Activated CD8-positive, alpha-beta T cell treated with anti-CD3 and anti-CD28 coated beads for 36 hours (primary cell): ENCODE measurements at places on chromosomes 1 and 21. TPM values are rescaled to one million over a fixed set of nuclear protein-coding genes. Genes with fewer than 3 reads are reported as not detected.
A peak's percentile ranks its signal among the peaks of the same experiment; 100 is the strongest.

DNA sequence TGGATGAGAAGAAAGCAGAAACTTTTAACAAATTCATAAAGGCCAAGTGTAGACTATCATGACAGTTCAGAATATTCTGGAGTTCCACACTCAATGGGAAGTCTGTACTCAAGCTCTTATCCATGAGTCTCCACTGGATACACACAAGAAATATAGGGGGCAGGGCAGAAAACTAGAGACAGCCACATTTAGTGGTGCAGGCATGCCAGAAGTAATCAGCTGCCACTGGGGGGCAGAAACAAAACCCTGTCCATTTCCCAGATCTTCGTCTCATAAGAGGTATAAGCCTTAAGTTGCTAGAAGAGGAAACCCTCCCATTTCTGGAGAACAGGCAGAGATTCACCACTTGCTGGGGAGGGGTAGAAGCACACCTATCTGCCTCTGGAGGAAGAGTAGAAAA lies 166.8 kb upstream of the GALNT2 start:
- DNase-seq, result no peak

DNA sequence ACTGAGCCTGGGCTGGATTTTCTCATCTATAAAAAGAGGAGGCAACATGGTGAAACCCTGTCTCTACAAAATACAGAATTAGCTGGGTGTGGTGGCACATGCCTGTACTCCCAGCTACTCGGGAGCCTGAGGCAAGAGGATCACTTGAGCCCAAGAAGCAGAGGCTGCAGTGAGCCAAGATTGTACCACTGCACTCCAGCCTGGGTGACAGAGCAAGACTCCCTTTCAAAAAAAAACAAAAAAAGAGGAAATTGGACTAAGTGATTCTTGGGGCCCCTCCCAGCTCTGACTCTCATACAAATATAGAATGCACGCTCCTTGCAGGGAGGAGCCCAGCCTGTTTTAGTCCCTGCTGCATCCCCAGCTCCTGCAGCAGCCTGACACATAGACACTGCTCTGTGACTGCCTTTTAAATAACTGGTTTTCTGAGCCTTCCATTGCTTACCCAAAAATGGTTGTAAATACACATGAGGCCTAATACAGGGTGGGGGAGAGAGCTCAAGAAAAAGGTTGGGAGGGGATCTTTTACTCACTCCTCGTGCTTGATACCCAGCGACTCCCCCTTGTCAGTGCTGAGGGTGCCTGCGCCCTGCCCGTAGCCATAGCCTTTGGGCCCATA lies 17.2 kb downstream of the CSRP1 start:
- DNase-seq, result no peak

DNA sequence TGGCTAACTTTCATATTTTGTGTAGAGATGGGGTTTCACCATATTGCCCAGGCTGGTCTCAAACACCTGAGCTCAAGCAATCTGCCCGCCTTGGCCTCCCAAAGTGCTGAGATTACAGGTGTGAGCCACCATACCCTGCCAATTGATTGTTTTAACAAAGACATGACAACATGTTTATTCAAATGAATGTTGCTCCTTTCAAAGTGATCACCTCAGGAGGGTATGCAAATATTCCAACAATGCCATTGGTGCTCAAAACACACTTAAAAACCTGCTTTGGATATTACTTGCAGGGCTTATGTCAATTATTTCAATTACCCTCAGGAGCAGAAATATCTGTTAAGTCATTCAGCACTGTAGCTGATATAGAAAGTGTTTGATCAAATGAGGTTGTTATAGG lies 7.9 kb downstream of the LAX1 start:
- no peak for DNase-seq

GRCh38 chr1:114702737-114703136 lies 7.4 kb upstream of the AMPD1 start:
- no peak for DNase-seq

DNA sequence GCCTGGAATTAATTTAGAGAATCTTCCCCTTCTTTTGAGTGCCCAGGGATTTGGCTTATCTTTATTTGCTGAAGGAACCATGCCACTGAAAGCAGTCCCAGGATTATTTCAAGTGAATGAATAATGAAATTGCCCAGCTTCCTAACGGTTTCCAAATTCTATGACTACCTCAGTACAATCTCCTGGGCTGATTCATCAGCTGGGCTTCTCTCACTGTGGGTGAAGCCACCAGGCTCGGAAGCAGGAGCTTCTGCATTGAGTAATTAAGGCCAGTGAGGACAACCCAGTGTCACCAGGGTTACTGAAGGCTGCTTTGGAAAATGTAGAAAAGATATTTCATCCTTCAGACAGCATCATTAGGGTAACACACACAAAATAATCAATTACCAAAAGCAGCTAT lies 169.8 kb downstream of the DAB1 start:
- DNase-seq, result no peak

GRCh38 chr1:216456682-216457081 lies 33.4 kb upstream of the USH2A start:
- DNase-seq, result no peak

DNA sequence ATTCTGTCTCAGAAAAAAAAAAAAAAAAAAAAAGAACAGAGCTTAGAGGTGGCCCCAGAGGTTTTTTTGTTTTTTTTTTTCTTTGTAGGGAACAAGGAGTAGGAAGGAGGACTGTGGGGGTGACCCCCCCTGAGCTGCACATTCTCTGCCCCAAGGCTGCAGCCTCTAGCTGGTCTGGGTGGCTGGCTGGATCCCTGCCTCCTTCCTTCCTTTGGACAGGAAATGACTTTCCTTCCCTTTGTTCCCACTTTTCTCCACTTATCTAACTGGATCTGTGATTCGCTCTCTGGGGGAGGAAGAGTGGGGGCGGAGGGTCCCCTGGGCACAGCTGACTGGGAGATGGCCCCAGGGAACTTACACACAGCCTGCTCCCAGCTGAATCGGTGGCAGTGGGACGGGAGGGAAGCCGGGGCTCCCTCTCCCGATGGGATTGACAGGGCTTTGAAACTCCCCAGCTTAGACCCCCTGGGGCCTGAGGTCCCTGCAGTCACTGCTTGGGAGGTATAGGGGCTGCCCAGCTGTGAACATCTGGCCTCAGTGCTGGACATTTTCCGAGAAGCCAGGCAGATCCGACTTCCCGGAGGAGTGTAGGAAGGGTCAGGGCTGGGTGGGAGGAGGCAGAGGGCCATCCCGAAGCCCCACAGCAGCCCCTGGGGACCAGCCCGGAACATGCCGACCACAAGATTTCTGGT lies 2.1 kb downstream of the FBLIM1 start:
- no peak for DNase-seq

DNA sequence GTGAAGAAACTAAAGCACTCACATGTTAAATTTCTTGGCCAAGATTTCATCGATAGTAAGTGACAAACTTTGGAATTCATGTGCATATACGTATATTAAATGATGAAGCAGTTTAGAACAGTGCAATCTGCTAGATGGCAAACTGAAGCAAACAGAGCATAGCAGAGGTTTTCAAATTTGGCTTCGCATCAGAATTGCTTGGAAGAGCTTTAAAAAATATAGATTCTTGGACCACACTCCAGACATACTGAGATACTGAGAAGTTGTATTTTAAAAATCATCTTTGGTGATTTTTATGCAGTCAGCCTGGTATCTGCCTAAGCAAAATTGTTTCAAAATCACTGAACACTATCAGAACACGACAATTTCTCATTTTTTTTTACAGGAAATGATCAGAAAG lies 709.2 kb downstream of the PLA2G4A start:
- DNase-seq, result no peak

DNA sequence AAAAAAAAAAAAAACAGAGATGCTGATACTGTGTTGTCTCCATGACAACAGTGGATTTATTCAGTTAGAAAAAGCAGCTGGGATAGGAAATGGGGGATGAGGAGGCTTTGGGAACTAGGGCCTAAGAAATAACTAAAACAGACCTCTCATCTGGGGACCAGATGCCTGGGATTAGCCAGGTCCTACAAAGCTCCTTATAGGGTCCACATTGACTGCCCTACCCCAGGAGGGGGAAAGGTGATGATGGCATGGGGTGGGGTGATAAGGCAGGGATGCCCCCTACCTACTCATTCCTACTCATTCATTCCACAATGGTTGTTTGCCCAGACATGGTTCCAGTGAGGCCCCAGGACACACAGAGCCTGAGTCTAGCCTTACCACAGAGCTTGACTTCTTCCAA lies 131.2 kb downstream of the PLXNA2 start:
- no peak for DNase-seq

GRCh38 chr1:220921971-220922635 lies 42.9 kb downstream of the HLX start:
- no peak for DNase-seq

DNA sequence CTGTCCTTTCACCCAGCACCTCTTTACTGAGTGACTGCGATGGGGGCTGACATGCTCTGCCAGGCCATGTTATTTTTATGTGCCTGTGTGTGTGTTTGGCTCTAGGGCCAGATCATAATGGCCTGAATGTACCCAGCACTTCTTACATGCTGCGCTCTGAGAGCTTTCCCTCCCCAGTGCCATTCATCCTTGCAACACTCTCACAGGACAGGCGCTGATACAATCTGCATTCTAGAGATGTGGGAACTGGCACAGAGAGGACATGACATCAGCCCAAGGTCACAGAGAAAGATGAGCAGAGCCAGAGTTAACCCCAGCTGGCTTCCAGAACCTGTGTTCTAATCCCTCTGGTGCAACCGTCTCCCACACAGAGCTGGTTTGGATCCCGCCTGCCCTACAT lies 54.5 kb downstream of the ARHGEF10L start:
- DNase-seq, result no peak

GRCh38 chr1:31435471-31436409 lies 22.7 kb downstream of the SERINC2 start:
- DNase-seq, result no peak

- DNase-seq, result peak; percentile 50
Measured at GRCh38 chr21:14531757-14532316, 14.3 kb downstream of the SAMSN1 start.

DNA sequence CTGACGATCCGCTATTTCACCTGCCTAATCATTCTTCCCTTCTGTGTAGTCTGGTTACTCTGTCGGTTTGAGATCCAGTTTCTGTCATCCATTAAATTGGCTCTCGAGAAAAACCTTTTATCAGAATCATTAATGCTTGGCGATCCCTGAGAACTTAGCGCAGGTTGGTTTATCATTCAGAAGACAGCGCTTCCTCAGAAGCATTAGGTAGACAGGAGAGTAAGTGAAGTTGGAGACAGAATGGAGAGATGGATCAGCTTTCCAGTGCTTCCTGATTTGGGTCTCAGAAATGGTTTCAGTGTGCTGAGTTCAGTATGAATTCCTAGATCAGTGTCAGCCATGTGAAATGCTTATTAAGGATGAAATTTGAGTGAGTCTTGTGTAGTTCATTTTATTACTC lies 1.3 kb downstream of the USP1 start:
- DNase-seq, result no peak

- DNase-seq, result no peak
Measured at GRCh38 chr1:90046635-90047034, 51.7 kb downstream of the ZNF326 start.

GRCh38 chr1:86233403-86233802 lies 76.8 kb upstream of the COL24A1 start:
- no peak for DNase-seq

- no peak for DNase-seq
Measured at GRCh38 chr1:21311016-21311415, 20.8 kb upstream of the ECE1 start.

DNA sequence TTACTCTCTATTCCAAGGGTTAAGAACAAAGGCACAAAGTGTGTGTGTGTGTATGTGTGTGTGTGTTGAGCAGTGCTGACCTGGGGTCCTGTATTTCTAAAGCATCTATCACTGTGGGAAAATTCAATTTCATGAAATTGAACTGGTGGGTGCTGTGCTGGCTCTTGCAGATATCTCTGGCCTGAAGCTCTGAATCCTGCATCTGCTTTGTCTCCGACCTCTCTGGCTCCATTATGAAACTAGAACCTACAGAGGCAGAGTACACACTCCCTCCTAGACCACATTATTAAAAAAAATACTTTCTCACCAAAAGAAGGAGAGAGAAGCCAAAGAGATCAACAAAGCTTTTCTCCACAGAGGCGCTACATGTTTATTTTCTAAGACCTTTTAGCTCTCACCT lies 88.4 kb upstream of the PDE4B start:
- DNase-seq, result no peak

- peak; percentile 91 for DNase-seq
Measured at GRCh38 chr1:206583707-206584648, 28.3 kb downstream of the EIF2D start.

DNA sequence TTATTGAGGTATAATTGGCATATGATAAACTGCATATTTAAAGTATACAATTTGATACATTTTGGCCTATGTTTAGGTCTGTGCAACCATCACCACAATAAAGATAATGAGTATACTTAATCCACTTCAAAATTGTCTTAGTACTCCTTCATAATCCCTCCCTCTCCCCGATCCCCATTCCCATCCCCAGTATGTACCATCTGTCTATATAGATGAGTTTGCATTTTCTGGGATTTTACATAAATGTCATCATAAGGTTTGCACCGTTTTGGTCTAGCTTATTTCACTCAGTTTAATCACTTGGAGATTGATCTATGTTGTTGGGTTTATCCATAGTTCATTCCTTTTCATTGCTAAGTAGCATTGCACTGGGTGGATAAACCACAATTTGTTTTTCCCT lies 74.3 kb downstream of the POFUT2 start:
- DNase-seq, result no peak

DNA sequence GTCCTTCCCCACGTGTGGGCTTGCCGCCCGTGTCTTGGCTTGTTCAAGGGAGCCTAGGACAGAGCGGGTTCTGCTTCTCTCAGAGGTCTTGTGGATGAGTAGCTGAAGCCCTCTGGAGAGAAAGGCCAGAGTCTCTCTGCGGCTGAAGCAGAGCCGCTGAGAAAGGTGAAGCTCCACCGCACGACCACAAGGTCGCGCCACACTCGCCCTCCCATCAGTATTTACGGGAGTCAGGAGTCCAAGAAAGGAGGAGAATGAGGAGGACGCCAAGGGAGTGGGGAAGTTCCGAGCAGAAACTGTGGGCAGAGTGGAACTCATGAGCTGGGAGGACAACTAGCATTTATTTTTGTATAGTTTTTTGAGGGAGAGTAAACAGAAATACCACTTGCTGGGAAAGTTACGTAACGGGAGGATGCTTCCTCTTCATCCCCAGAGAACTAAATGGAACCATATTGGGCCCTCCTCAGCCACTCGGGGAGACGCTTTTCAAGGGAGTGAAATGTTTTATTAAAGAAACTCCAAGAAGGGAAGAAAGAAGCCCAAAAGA lies 51.6 kb upstream of the HAO2 start:
- DNase-seq, result no peak

DNA sequence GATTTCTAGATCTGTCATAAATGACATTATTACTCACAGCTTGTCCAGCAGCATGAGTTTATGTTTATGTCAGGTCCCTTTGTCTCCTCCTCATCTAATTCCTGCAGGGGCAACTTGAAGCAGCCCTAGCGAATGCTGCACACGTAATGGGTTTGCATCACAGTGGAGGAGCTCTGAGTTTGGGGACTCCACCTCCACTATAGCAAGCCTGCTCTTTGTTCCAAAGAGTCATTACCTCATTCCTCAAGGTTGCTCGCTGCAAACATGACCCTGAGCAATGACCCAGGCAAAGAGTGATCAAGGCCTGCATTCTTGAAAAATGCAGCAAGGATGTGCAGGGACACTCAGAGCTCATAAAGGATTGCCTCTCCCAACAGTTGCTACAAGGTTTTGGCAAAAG lies 261.9 kb downstream of the HHIPL2 start:
- DNase-seq, result no peak

GRCh38 chr1:33257772-33258712 lies 1.8 kb downstream of the ZNF362 start:
- DNase-seq, result no peak

Gene RYR2
- total RNA-seq, result 0.02 TPM

Gene CFHR3
- total RNA-seq, result not detected

Gene COL16A1
- total RNA-seq, result 0.34 TPM

Gene FOXD3
- total RNA-seq, result not detected

Gene FCRL4
- not detected for total RNA-seq

Gene KRTAP11-1
- total RNA-seq, result not detected

Gene TMPRSS15
- total RNA-seq, result not detected

Gene MMEL1
- 1.8 TPM for total RNA-seq
